Activated naive CD8-positive, alpha-beta T cell treated with anti-CD3 and anti-CD28 coated beads, Interleukin-2, amount 50 U/mL, for 24 hours (primary cell): ENCODE measurements at places on chromosomes 1 and 21.

DNA sequence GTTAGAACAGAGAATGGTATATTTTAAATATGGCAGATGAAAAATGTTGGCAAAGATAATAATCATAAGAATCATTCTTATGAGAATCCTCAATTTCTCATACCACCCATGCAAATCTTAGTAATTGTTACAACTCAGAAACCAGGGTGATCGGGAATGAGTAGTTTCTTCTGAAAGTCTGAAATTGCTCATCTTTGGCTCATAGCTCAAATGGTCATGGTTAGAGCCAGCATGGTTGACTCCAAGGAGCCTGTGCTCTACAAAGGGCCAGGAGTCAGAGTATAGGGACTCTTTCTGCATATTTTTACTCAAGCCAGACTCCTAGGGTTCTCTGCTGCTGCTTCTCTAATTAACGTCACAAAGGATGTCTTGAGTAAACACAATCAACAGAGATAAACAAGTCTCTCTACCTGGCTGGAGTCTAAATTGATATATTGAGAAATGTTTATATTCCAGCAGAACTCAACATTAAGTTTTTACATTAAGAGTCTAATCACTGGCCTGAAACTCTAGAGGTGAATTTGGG, 1.9 kb upstream of the ETV3 start:
- no peak for DNase-seq

DNA sequence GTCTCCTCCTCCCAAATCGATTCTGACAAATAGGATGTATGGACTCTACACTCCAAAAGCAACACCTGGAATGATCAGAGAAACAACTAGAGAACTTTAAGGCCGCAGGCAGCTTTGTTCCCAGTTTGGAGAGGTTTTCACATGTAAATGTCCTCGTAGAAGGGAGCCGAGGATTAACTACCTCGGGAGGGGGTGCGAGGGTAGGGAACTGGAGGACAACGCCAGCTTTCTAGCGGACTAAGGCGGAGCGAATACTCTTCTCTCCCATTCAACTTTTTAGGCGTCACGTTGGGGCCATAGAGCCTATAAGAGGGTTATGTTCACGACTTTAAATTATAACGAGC, 1.2 kb downstream of the SCAF4 start:
- peak; percentile 9 for DNase-seq

GRCh38 chr1:10050611-10051010, 17.9 kb downstream of the UBE4B start:
- no peak for DNase-seq

- no peak for DNase-seq
Observed at GRCh38 chr21:15293240-15293639, 228.4 kb upstream of the NRIP1 start.

GRCh38 chr21:33231526-33231925, 1.8 kb downstream of the IFNAR2 start:
- DNase-seq: no peak

DNA sequence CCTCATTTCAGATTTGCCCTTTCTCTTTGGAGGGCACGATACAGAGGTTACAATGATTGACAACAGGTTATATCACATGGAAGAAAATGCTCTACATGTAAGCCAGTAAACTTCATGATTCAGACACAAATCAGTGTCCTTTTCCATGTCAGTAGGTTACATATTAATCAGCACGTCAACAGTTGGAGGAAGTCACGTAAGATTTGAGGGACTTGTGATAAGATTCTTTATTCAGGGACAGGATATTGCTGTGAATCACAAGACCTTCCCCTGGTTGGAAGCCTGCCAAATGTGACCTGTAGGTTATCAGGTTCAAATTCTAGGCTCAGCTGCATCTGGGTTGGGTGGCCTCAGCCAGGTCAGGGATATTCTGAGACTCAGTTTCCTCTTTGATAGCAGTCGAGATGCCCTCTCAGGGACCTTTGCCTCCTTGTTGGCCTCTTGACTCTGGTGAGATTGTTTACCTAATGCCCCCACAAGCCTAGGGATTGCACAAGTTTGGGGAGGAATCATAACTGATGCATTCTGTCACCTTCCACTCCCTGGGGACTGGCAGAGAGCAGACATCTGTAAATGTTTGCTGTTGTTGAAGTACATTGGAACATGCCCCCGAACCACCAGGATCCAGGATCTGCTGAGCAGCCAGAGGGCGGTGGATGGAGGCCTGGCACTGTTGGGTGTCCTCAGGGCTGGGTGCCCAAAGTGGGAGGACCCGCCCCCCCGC, 31.9 kb downstream of the SERINC2 start:
- DNase-seq: no peak

DNA sequence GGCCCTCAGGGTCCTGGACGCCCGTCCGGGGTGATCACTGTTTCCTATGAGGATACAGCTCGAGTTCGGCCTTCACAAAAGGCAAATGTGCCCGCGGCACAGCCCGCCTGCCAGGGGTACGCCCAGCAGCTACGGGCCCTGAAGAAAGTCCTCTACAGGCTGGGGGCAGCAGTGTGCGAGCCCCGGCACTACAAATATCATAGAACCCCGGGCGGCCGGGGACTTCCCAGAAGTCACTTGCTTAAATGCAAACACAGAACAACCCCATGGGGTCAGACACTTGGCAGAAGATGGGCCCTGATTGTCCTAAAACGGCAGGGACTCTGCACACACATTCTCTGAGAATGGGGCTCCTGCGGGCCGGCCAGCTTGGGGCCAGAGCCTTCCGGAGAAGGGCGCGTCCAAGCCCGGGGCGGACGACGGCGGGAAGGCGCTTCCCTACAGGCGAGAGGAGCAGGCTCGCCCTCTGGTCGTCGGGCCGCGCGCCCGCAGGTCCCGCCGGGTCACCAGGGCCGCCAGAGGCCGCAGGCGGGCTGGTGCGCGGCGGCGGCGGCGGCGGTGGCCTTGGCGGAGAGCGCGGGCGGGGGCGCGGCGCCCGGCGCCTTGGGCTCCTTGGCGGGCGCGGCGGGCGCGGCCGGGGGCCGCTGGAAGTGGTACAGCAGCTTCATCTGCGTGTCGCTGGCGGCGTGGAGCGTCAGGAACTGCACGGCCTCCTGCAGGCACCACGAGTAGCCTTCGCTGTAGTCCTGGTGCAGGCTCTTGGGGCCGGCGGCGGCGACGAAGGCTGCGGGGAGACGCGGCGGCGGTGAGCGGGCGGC, 888 bp downstream of the HES5 start:
- DNase-seq: peak; percentile 60
